ENCODE measurements at places on chromosomes 2 and 18.

DNA sequence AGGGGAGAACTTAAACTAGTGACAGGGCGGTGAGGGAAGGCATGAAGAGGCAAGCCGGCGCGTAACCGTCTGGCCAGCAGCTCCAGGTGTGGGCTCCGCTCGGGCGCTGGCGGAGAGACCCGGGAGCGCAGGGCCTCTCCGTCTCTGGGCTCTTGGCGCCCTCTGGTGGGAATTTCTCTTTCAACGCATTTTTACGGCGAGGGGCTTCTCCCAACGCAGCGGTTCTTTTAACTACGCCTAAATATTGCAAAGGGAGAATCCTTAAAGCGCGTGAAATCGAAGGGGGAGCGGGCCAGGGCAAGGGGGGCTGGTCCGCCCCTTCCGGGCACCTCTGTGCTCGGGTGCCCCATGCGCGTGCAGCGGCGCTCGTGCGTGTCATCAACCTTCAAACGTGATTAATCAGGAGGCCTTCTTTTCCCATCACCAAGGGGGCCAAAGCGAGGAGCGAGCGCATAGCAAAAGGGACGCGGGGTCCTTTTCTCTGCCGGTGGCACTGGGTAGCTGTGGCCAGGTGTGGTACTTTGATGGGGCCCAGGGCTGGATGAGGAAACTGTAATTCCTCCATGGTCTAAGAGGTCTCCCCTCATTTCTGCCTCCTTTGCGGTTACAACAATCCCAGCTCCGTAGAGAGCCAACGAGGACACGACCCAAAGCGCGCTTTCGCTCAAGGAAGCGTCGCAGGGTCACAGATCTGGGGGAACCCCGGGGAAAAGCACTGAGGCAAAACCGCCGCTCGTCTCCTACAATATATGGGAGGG is 762 bp upstream of the GAD1 start:
- peak; percentile 65 for DNase-seq

DNA sequence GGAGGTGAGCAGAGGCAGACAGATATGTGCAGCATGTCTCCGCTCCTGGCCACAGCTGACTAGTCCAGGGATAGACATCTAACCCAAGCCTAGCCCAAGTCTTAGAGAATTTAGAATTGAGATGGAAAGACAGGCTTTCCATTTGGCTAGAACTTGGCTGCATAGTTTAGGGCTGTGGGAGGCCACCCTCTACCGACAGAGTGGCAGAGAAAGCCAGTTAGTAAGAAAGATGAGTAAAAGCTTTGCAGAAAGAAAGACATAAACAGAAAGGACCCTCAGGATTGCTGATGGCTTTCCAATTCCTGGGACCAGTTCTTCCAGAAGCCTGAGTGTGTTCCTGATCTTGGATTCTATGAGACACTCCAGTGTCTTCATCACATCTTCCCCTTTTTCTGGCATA is 62.1 kb downstream of the DYM start:
- no peak for DNase-seq

DNA sequence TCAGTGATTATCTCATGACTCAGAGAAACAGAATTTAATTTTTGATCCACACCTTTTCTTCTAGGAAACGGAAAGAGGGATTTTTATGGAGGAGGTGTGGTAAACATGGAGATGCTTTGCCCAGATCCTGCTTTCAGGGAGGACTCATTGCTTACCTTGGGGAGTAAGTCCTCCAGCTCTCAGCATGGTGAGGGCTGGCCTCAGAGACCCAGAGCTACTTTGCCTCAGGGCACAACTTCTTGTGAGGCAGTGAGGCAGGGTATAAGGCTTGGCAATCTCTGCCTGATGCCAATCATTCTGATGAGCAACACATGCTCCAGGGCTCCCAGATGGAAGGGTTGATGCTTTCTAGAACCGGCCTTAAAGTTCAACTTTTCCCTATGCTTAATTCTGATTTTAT is 189.9 kb upstream of the DCC start:
- no peak for DNase-seq

GRCh38 chr18:37662546-37663339 is 97.1 kb upstream of the CELF4 start:
- DNase-seq: no peak

DNA sequence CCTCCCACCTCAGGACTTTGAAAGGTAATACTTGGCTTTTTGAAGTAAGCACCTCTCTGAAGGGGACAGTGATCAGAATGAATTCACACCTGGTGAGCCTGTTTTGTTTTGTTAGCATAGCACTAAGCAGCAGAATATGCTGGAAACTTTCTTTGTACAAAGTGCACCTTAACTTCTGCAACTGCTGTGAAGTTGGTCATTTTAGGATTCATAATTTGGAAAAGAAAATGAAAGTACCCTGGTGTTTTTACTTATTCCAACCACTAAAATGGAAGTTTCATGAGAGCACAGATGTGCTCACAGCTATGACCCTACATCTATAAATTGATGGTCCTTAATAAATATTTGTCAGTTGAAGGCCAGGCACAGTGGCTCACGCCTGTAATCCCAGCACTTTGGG is 257.8 kb upstream of the STON1 start:
- no peak for DNase-seq

DNA sequence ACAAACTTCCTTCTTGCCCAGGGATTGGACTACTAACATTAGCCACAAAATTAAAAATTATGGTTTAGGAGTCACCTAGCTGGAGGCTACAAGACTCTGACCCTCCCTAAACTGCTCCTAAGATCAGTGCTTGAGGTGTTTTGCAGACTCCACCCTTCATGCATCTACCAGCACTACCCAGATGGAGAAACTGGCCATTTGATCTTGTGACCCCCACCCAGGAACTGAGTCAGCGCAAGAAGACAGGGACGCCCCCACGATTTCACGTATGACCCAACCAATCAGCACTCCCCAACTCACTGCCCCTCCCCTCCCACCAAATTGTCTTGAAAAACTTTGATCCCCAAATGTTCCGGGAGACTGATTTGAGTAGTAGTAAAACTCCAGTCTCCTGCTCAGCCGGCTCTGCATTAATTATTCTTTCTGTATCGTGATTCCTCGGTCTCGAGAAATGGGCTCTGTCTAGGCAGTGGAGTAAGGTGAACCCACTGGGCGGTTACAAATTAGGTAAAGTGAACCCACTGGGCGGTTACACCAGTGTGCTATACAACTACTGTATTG is 40.1 kb upstream of the CCDC88A start:
- DNase-seq: no peak

DNA sequence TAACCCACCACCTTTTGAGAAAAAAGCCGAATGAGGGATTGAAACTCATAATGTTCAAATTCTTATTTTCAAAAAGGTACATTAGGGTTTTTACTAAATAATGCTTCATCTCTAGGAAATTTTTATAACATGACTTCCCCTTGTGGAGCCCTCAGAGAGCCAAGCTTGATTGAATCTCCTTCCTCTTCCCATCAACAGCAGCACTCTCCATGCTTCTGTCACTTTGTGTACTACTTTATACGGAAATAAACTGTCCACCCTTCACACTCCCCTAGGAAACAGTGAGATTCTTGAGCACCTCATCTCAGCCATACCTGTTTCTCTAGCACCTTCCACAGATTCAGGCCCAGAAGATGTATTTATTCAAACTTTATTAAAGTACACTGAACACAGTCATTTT is 51.8 kb downstream of the TFPI start:
- no peak for DNase-seq

GRCh38 chr18:21955757-21956652 is 213.4 kb upstream of the GATA6 start:
- DNase-seq: peak; percentile 76

- DNase-seq: peak; percentile 71
Measured at GRCh38 chr2:181142514-181142913, 162.1 kb downstream of the UBE2E3 start.

DNA sequence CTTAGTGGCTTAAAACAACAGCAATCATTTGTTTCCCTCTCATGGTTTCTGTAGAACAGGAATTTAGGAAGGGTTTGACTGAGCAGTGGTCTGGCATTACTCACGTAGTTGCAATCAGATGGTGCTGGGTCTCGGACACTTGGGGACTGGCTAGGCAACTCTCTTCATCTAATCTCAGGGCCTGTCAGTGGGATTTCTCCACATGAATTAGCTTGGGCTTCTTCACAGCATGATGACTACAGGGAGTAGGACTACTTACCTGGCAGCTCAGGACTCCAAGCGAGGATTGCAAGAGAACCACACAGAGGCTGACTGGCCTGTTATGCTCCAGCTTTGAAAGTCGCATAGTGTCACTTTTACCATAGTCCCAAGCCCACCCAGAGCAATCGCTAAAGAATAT is 125.1 kb downstream of the TTC27 start:
- DNase-seq: no peak

DNA sequence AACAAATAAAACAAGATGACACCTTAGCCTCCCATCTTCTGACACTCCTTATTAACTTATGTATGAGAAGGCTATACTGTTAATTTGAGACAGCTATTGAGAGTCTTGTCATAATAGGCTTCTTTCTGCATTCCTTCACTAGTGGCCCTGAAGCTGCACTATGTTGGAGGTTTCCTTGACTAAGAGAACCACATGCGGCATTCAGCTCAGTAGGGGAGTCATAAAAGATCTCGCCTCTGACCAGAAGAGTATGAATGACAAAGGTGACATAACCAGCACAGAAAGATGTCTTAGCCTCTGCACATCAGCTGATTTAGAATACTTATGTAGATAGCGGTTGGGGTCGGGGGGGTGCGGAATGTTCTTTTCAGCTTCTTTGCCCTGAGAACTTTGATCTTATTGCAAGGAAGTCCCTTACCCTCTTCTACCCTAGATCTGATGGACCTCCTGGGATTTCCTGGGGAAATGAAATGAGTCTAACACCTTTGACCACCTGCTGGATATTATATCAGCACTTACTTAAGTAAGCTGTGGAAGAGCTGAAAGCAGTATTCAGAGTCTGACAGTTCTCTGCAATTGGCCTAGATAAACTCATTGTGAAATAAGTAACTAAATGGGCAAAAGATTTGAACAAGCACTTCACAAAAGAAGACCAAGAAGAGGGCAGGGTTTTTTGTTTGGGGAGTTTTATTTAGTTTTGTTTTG is 24.2 kb downstream of the RBM45 start:
- no peak for DNase-seq

DNA sequence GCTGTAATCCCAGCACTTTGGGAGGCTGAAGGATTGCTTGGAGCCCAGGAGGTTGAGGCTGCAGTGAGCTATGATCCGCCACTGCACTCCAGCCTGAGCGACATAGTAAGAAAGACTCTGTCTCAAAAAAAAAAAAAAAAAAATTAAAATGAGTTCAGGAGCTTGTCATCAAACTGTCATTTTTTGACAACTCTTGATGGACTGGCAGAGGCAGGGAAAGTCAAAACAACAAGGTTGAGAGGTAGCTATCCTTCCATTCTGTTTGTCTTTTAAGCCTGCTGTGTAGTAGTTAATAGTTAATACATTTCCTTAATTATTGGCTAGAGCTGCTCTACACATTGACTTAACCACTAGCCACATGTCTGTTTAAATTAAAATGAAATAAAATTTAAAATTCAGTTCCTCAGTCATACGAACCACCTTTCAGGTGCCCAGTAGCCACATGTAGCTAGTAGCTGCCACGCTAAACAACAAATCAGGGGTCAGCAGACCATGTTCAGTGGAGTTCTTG is 22.7 kb downstream of the DPYSL5 start:
- DNase-seq: no peak

GRCh38 chr2:56287974-56288373 is 104.2 kb downstream of the CCDC85A start:
- DNase-seq: no peak

DNA sequence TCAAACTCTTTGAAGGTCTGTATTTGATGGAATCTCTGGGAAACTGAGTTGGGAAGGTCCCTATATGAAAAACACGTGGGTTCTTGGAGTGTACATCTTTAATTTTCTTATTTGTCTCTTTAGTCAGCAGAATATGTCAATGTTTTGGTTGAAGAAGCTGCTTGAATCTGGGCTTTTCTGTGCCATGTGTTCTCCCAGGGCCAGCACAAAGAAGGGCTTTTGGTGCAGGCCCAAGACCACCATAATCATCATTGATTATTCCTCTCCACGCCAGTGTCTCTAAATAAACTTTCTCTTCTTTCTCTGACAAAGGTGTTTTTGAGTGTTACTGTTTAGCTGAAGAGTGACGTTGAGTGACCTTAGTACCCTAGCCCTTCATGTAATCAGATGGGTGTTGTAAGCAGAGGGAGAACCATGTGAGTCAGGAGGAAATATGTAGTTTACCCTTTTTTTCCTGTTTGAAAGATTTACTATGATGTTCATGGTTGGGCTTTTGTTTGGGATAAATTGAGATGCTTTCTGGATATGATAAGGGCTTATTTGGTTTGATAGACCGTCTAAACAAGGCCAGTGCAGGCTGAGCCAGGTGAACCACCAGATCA is 11.6 kb upstream of the TNP1 start:
- no peak for DNase-seq

DNA sequence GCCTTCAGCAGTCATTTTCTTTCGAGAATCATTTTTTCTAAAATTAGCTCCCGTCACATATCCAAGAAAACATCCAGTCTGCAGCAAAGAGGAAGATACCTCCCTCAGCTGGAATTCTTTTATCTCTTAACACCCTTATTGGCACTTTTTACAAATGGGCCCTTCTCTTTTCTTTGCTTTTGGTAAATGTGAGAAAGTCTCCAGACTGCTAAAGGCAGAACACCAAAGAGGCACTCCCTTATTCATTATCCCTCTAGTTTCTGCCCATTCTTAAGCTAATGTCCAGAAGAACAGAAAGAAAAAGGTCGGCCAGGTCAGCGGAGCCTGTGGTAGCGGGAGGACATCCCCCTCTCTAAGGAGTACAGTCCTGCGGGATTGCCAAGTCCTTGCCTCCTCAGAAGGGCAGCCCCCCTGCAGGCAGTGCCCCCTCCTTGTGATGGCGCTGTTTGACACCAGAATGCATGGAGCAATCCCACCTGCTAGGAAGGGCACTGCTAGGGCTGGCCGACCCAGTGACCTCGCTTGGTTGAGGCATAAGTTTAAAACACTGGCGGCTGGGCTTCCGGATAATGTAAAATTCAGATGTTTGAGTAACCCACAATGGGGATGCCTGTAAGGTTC is 34.0 kb downstream of the ST6GAL2 start:
- no peak for DNase-seq

Data from CD4-positive, alpha-beta T cell treated with Interleukin-2 at 100 ng/mL for 4 hours (primary cell).